ENCODE measurements at places on chromosomes 5 and 9. TPM values are rescaled to one million over a fixed set of nuclear protein-coding genes. Genes with fewer than 3 reads are reported as not detected.

The PRR16 gene
- 4.6 TPM for polyA plus RNA-seq

The TNFSF15 gene
- 0.74 TPM for polyA plus RNA-seq

The GPR150 gene
- polyA plus RNA-seq = 0.07 TPM

The PNPLA7 gene
- polyA plus RNA-seq = 0.25 TPM

The DMRT3 gene
- not detected for polyA plus RNA-seq

The PTGDS gene
- not detected for polyA plus RNA-seq

The ENHO gene
- polyA plus RNA-seq = 0.44 TPM

The FAM153A gene
- not detected for polyA plus RNA-seq

The ROPN1L gene
- 0.18 TPM for polyA plus RNA-seq

The MYO10 gene
- 13.1 TPM for polyA plus RNA-seq

The LARP1 gene
- polyA plus RNA-seq = 110 TPM

The MLANA gene
- polyA plus RNA-seq = not detected

The MXD3 gene
- polyA plus RNA-seq = 3.6 TPM

The HRH2 gene
- 0.01 TPM for polyA plus RNA-seq

The GRIN3A gene
- polyA plus RNA-seq = not detected

The SLC46A2 gene
- polyA plus RNA-seq = not detected

The SPATA31A3 gene
- not detected for polyA plus RNA-seq

The LECT2 gene
- polyA plus RNA-seq = not detected

The KIF20A gene
- polyA plus RNA-seq = 47.0 TPM

The LCN1 gene
- not detected for polyA plus RNA-seq

The ZNG1C gene
- 30.5 TPM for polyA plus RNA-seq

The FOXD4L3 gene
- 0.05 TPM for polyA plus RNA-seq

The C9orf40 gene
- 3.0 TPM for polyA plus RNA-seq

The CLPTM1L gene
- 158 TPM for polyA plus RNA-seq

The ENTPD2 gene
- 3.5 TPM for polyA plus RNA-seq

The HK3 gene
- 0.22 TPM for polyA plus RNA-seq

The PCSK1 gene
- not detected for polyA plus RNA-seq

The PCDHB11 gene
- 0.01 TPM for polyA plus RNA-seq

The PTPRD gene
- polyA plus RNA-seq = 0.09 TPM

The MSMP gene
- not detected for polyA plus RNA-seq
